T-helper 9 cell (primary cell): ENCODE measurements at places on chromosomes 13 and 19.

- no peak for DNase-seq
Observed at GRCh38 chr13:25046274-25046984, 49.5 kb upstream of the PABPC3 start.

- DNase-seq = no peak
Observed at GRCh38 chr13:110329258-110329657, 22.2 kb downstream of the COL4A2 start.

DNA sequence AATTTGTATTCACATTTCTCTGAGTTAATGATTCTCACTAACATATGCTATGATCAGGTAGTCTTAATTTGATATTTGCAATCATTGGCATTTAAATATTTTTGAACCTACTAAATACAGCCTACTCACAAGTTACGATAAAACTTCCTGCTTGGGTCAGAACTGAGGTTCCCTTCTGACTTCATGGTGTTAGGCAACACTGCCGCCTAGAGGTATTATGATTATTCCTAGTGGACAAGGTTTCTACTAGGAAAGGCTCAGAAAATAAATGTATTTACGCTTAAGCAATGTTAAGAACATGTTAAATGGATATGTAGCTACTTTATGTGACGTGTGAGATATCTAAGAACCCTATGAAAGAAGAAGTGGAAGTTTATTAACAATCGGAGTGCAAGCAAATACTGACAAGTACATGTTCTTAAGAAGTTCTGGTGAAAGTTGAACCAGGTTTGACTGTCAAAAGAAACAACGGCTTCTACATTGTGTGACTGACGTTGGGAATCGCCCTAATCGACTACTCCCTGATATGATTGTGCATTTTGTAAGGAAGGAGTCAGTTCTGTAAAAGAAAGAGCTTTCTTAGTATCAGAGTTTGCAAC lies 1395.8 kb downstream of the SLITRK5 start:
- no peak for DNase-seq

DNA sequence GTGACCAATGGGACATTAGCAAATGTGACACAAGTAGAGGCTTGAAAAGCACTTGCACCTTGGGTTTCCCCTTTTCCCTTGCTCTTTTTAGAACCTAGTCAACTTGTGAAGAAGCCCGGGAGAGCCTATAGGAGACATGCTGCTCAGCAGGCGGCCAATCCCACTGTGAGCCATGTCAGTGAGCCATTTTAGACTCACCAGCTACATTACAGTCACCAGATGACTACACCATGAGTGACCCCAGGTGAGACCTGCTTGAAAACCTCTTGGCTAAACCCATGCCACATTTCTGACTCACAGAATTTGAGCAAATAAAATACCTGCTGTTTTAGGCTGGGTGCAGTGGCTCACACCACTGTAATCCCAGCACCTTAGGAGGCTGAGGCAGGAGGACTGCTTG lies 317.5 kb downstream of the KLF12 start:
- DNase-seq = no peak

DNA sequence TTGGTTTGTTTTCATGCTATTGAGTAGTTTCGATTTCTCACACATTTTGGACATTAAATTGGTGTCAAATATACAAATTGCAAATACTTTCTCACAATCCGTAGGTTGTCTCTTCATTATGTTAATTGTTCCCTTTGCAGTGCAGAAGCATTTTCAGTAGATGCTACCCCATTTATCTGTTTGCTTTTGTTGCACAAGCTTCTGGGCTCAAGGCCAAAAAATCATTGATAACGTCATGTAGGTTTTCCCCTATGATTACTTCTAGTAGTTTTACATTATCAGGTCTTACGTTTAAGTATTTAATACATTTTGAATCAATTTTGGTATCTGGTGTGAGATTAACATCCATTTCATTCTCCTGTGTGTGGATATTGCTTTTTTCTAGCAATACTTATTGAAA lies 14.0 kb upstream of the ZNF347 start:
- no peak for DNase-seq

GRCh38 chr13:94481941-94482340 lies 2.5 kb upstream of the DCT start:
- no peak for DNase-seq

GRCh38 chr13:68030152-68030809 lies 800.1 kb upstream of the PCDH9 start:
- no peak for DNase-seq

DNA sequence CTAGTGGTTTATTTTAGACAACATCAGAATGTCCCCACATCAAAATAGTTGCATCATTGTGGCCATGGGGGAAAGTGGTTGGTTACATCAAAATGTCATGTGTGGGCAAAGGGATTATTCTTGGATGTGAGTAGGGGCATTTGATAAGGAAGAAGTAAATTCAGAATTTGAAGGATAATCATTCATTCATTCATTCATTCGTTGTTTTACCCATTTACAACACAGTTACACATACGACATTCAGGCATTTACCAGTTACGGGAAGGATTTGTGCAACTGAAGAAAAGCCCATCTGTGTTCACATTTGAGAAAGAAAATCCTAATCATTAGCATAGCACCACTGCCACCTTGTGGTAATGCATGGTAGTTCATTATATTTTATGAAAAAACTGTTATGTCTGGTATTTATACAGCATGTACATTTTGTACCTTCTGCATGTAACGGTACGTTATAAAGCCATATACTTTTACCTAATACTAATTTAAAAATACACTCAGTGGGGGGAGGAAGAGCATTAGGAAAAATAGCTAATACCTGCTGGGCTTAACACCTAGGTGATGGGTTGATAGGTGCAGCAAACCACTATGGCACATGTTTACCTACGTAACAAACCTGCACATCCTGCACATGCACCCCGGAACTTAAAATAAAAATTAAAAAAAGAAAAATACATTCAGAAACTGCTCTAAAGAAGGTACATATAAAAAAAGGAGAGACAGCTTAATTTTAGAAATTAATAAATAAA lies 62.1 kb downstream of the DGKH start:
- peak; percentile 17 for DNase-seq

DNA sequence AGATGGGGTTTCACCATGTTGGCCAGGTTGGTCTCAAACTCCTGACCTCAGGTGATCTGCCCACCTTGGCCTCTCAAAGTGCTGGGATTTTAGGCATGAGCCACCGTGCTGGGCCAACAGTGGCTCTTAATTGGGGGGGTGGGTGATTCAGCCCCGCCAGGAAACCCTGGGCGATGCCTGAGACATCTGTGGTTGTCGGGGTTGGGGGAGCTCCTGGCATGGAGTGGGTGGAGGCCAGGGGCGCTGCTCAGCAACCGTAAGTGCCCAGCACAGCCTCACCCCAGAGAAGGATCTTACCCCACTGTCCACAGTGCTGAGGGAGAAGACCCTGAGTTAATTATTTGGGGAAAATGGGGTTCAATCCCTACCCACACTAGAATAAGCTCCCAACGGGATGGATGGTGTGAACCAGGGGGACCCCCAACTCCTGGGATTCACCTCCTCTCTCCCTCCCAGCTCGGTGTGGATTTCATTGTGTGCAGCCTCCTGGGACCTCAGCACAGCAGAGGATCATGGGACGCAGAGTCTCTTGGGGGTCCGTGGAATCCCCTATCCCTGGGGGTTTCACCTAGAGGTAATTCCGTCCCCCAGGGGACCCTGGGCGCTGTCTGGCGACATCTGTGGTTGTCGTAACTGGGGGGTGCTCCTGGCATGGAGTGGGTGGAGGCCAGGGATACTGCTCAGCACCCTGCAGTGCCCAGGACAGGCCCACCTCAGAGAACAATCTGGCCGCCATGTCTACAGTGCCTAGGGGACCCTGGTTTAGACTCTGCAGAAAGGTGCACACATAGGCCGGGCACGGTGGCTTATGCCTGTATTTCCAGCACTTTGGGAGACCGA lies 68.9 kb downstream of the GADD45B start:
- DNase-seq = no peak

GRCh38 chr19:16397791-16398529 lies 73.3 kb downstream of the KLF2 start:
- no peak for DNase-seq

- no peak for DNase-seq
Observed at GRCh38 chr13:41199526-41199925, 5.2 kb upstream of the KBTBD7 start.

- no peak for DNase-seq
Observed at GRCh38 chr19:15591796-15592195, 23.2 kb upstream of the CYP4F8 start.

DNA sequence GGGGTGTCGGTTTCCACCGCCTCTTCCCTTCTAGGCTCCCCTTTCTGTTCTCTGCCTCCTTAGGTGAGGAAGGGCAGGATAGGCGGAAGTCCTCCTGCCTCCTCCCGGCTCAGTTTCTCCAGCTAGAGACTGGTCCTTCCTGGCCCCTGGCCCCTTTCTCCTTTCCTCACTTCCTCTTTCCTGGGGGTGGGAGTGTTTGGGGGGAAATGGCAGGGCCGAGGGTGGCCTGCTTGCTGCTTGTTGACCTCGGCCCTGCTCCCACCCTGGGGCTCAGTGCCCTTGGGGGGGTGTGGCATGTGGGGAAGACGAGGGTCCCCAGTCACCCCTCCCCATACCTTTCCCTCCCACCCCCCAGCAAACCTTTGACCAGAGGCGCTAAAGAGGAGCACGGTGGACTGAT lies 5.0 kb downstream of the U2AF2 start:
- no peak for DNase-seq

DNA sequence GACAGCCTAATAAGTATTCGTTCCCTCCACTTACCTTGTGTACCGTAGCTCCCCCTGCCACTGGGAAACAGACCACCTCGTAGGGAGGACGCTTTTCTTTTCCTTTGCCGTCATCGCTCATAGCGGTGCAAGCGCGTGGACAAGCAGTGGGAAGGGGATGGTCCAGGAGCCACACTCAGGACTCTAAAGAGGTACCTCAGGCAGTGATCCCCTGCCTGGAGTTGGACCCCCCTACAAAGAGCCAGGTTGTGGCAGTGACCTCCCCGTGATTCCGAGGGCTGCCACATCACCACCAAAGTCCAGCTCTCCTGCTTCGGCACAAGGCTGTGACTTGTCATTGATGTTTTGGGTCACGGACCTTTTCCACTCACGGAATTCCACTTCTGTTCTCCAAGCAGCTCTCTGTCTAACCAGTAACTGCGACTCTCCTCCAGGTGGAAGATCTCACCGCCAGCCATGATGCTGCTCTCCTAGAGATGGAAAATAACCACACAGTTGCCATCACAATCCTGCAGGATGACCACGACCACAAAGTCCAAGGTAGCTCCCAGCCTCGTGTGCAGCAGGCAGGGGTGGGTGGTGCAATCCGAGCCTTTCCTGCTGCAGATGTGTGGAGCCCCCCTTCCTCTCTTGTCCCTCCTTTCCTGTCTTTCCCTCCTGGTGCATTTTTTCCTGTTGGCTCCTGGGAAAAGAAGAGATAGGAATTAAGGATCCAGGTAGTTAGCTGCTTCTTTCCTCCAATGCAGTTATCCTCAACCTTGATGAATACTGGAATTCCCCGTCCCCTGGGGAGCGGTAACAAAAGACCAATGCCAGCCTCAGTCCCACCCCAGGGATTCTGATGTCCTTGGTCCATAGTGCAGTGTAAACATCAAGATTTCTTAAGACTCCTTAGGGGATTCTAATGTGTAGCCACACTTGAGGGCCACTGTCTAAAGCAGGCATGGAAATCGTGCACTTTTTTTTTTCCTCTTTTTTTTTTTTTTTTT lies 107.7 kb downstream of the SLC7A1 start:
- DNase-seq = no peak

DNA sequence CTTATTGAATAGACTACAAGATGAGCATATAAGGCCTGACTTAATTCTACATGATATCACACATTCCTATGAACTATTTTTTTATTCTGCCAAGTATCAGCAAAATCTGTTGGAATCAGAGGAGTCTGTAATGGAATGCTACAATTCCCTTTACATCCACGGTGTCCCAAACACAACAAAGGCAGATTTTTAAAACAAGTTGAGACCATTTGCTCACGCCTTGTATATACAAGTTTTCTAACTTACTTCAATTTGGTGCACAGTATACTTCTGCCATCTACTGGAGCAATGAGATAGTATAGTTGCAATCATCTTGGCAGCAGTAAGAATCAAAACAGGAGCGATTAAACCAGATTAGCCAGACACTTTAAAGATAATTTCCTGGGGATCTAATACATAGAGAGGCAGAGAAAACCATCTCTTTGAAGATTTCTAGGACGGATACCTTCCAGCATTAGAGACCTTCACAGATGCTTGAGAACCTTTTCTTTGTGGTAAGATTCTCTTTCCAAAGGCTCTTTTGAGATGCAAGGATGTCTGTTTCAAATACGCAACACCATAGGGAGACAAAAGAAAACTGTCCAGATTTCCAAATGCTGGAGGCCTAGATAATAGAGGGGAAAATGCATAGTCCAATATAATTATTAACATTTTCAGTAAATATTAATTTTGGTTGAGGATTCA lies 302.0 kb upstream of the MIR17HG start:
- no peak for DNase-seq
